ENCODE measurements at places on chromosomes 6 and 20.
A peak's percentile ranks its signal among the peaks of the same experiment; 100 is the strongest.

DNA sequence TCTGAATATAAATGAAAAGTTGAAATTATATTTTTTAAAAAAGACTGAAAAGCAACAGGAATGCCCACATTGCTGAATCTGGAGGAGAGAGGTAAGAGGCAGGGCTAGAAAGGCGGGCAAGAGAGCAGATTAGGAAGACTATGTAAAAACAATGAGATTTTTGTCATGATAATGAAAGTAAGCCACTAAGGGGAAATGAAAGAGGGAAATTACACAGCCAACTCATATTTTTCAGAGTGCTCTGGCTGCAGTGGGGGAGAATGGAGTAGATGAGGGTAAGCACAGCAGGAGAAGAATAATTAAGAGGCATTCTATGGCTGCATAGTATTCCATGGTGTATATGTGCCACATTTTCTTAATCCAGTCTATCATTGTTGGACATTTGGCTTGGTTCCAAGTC lies 281.9 kb downstream of the PKHD1 start:
- no peak for DNase-seq

- DNase-seq: no peak
Observed at GRCh38 chr20:53865901-53866793, 204.2 kb downstream of the BCAS1 start.

DNA sequence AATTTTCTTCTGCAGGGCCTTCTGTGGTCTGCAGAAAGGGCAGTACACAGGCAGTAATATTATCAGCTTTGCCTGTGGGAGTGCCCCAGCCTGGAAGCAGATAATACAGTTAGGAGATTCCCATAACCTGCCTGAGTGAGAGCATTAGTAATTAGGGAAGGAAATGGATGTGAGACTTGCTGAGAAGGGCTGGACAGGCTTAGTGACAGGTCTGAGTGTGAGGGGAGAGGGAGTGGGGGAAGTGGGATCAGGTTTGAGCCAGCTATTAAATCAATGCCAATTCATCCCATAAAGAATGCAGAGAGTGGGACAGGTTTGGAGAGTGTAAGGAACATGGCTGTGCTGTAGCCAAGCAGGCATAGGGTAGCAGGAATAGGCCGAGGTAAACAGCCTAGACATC lies 10.1 kb upstream of the CFAP206 start:
- no peak for DNase-seq

- DNase-seq: no peak
Observed at GRCh38 chr6:5989141-5989723, 17.5 kb downstream of the NRN1 start.

- no peak for DNase-seq
Observed at GRCh38 chr6:14919038-14919670, 326.7 kb upstream of the JARID2 start.

GRCh38 chr6:28402197-28402596 lies 2.6 kb upstream of the ZSCAN12 start:
- DNase-seq: no peak

- no peak for DNase-seq
Observed at GRCh38 chr6:138657065-138657425, 116.5 kb upstream of the CCDC28A start.

DNA sequence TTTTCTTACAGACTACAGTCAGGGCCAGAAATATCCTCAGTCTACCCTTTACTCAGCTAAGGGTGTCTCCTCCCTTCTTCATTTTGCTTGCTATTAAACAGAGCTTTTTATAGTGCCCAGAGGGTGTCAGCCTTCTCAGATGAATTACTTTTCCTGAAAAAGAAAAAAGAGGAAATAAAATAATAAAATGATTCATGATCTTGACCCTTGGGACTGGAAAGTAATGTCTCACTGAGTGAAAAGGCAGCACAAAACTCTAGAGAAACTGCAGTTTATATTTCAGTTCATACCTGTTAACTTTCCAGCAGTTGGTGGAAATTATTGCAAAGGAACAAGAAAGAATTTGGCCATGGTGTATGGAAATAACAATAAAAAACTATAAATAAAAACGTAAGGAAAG lies 170.6 kb downstream of the IBTK start:
- DNase-seq: no peak

DNA sequence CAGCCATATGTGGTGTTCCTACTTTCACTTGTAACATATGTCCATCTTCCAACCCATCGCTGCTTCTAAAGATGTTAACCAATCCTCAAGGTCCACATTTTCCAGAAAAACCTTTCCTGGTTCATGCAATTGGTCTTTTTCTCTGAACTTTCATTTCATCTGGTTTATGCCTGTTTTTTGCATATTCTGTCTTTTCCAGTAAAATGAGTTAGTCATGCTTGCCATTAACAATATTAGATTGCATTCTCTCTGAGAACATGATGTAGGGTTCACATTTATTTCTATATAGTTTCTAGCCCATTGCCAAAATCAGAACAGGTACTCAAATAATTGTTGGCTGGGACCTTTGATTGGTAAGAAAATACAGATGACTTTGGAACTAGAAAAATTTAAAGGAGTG lies 36.7 kb downstream of the HIVEP2 start:
- DNase-seq: no peak

- no peak for DNase-seq
Observed at GRCh38 chr6:26351544-26351953, 13.4 kb upstream of the BTN3A2 start.

DNA sequence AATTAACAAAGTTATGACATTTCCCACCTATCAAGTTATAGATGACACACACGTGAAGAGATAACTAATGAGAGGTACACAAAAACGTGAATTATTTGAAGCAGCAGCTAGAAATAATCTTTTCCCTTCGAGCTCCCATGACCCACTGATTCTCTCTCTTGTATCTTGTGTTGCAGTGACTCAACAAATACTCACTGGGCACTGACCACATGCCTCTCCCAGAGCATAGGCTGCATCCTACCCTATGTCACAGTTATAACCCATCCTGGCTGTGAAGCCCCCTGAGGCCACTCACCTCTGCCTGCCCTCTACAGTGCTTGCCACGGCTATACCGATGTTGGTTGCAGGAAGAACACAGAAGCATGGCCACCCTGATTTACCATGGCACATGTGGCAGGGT lies 91.8 kb downstream of the INSM1 start:
- DNase-seq: no peak

- DNase-seq: no peak
Observed at GRCh38 chr20:25259358-25259757, 11.5 kb downstream of the PYGB start.

DNA sequence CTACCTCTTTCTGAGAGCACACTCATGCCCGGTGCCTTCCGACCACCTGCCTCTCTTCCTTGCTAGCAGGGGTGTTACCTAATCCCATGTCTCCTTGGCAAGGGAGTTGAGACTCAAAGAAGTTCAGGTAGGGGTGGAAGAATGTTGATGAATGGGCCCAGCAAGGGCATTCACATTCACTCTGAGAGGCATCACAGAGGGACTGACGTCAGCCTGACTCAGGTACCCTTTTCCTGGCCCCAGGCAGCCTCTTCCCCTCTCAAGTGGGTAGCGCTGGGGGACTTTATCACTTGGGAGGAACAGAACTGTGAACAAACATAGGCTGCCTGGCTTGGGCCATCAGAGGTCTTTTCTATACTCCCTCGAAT lies 35.3 kb downstream of the HM13 start:
- no peak for DNase-seq

- DNase-seq: no peak
Observed at GRCh38 chr20:57425150-57426013, 34.2 kb downstream of the RBM38 start.

DNA sequence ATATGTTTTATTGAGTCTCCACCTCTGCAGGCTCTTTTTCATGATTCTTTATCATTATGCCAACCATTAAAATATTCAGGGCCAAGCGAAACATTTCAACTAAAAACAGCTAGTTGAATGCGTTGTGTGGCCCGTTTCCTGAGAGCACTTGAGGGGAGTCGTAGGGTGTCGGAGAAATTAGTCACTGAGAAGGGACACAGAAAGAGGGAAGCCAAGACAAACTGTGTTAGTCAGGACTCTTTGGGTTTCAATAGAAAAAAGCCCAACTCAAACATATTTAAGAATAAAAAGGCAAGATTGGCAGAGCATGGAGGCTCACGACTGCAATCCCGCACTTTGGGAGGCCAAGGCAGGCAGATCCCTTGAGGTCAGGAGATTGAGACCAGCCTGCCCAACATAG lies 58.9 kb downstream of the MAFB start:
- DNase-seq: no peak

- no peak for DNase-seq
Observed at GRCh38 chr6:145673504-145673903, 61.8 kb downstream of the EPM2A start.

DNA sequence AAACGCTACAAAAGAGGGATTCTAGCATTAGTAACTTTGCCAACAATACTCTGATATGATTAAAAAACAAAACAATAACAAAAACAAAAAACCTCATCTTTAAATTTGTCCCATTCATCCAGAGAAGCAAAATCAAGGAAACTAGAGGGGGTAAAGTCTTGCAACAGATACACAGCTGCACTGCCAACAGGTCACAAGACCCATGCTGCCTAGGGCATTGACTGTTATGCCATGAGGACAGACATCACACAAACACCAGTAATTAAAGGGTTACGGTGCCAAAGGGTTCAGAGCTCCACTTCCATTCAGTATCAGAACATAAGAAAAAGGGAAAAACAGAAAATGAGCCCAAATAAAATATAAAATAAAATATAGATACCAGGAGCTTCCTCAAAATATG lies 1.6 kb downstream of the TBC1D20 start:
- no peak for DNase-seq

- no peak for DNase-seq
Observed at GRCh38 chr6:141976994-141977393, 155.7 kb upstream of the GJE1 start.

- no peak for DNase-seq
Observed at GRCh38 chr20:23178806-23179205, 92.7 kb upstream of the CD93 start.

DNA sequence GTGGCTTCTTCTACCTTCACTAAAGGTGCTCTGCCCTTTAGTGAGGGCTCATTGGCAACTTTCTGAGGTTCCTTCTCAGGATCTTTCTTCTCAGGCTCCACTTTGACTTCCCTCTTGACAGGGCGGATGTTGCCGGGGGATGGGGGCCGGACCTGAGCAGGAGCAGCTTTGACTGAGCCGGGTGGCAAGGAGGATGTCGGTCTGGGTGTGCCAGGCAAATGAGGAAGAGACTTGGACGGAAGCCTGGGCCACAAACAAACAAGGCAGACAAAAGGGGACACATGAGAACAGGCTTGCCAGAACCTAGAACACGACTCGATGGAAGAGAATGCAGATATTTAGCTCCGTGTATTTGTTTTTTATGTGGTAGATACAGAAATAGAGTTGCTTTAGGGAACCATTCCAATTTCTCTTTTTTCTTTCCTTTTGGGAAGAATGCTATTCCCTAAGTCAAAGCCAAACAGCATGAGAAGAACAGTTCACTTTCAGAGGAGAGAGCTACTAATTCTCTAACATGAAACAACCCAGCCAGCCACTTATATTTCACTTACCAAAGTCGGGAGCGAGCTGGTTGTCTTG lies 76.2 kb upstream of the BCLAF1 start:
- DNase-seq: peak; percentile 3

- no peak for DNase-seq
Observed at GRCh38 chr6:29414588-29414987, at the start of gene OR12D1. TSS of gene OR12D1 (plus strand) at chr6:29414928.

GRCh38 chr6:169237496-169238134 lies 16.0 kb downstream of the THBS2 start:
- DNase-seq: no peak

- DNase-seq: no peak
Observed at GRCh38 chr6:74671558-74672025, 534.3 kb downstream of the COL12A1 start.

- no peak for DNase-seq
Observed at GRCh38 chr6:4008324-4009047, 70.5 kb downstream of the FAM217A start.
